Stimulated activated CD8-positive, alpha-beta memory T cell treated with anti-CD3 and anti-CD28 coated beads, Interleukin-7, amount 100 ng/mL, for 1 hour (primary cell): ENCODE measurements at places on chromosomes 7 and 10.

DNA sequence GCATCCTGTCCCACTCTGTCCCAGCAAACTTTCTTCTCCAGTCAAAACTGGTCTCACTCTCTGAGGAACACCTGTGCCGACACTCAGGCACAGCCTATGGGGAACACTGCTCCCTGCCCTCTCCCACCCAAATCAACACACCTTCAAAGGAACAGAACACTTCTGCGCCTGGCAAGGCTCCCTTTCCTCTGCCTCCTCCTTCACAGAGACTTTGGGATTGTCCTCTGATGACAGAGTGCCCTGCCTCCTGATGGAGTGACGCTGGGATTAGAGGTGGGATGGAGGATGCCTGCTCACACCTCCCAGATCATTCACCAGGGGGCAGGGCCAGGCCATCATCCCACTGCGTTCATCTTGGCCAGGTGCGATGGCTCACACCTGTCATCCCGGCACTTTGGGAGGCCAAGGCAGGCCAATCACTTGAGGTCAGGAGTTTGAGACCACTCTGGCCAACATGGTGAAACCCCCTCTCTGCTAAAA lies 26.5 kb downstream of the KLF6 start:
- no peak for DNase-seq

GRCh38 chr7:43553999-43554398 lies 28.9 kb upstream of the STK17A start:
- DNase-seq: no peak

- no peak for DNase-seq
These were observed at the start of gene HK1 for GRCh38 chr10:69278446-69278963. Gene HK1 (plus strand): TSS chr10:69278496.

GRCh38 chr7:87318741-87319140 lies 26.7 kb upstream of the CROT start:
- DNase-seq: no peak

DNA sequence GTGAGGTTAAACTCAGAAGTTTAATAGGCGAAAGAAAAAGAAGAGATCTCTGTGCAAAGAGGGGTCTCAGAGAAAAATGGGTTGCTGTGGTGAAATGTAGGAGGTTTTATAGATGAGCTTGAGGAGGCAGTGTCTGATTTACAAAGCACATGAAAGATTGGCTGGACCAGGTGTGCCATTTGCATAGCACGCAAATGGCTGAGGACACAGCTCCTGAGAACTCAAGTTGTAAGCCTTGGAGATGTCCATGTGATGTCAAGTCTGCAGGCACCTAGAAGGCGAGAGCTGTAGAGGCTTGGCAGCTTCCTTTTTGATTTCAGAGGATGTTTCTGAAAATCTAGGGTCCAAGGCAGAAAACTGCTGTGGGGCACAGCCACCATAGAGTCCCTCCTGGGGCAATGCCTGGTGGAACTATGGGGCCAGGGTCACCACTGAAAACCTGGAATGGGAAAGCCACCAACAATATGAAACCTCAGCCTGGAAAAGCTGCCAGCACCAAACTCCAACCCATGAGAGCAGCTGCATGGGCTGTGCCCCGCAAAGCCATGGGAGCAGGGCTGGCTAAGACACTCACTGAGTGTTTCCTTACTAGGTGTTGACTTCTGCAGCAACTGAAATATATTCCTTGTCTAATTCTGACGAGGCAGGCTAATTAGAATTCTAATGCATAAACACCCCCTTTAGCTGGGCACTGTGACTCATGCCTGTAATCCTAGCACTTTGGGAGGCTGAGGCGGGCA lies 96.9 kb upstream of the TNS3 start:
- no peak for DNase-seq

DNA sequence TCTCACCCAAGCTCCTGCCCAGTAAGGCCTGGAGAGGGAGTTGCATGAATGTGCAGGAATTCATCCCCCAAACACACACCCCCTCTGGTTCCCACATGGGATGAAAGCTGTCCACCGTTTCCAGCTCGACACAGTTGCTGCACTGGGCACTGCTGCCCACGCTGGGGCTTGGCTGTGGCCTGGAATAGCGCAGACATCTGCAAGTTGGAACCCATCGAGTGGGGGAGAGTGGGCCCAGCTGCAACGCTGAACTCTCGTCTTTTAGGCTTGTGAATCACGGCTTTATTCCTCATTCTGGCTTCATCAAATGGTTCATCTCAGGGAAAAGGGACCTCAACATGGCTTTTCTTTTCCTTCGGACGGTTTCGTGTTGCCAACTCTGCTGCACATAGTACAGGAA lies 264.7 kb downstream of the DNAJB6 start:
- no peak for DNase-seq

DNA sequence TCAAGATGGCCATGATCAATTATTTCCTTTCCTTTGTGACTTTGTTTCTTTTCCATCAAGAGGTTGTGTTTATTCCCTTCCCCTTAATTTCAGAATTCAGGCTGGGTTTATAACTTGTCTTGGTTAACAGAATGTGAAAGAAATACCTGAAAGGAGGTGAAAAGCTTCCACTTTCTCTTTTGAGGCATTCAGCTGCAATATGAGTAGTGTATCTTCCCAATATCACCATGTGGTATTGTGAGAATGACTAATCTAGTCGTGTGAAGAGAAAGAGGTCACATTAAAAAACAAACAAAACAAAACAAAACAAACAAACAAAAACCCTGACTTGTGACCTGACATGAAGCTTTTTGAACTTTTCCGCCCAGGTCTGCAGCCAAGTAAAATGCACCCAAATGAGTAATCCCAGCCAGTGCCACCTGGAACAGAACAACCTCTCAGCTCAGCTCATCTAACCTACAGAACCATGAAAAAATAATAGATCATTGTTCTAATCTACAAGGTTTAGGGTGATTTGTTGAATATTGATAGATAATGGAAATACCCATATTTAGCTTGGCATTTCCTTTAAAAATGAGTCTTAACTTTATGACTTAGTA lies 70.8 kb upstream of the TEX47 start:
- no peak for DNase-seq

- DNase-seq: no peak
These were observed 17.5 kb upstream of the PLAU start for GRCh38 chr10:73893426-73893825.

GRCh38 chr7:23356168-23356567 lies 57.0 kb downstream of the MALSU1 start:
- DNase-seq: no peak

- DNase-seq: no peak
These were observed 303.9 kb downstream of the SDHAF3 start for GRCh38 chr7:97421307-97421930.

DNA sequence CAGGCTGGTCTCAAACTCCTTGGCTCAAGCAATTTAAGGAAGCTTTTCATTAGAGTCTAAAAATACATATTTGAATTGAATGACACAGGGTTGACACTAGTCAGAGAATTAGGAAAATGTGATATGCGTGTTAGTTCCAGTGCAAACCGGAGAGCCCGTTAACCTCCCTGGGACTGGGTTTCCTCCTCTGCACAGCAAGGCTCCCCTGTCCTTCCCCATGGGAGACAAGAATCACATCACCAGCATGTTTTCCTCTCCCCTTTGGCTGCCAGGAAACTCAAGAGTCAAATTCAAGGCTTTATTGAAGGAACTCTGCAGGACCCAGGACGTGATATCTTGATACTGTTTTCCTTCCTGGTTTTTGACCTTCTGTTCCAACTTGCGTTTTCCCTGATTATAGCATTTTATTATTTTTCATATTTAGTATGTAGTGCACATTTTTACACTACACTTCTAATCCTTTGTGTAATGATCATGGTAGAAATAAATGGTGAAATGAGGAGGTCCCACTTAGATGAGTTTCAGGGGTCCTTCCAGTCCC lies 24.9 kb downstream of the GSTO2 start:
- no peak for DNase-seq

GRCh38 chr7:87380905-87381304 lies 35.4 kb downstream of the CROT start:
- DNase-seq: no peak

DNA sequence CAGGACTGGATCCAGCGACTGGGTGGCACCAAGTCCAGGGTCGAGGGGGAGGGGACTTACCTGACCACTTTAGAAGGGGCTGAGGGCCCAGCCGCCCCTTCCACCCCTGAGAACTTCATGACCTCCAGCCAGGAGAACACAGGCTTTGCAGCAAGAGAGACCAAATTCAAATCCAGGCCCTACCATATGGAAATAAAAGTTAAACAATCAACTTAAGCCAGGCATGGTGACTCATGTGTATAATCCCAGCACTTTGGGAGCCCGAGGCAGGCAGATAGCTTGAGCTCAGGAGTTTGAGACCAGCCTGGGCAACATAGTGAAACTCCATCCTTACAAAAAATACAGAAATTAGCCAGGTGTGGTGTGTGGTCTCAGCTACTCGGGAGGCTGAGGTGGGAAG lies 61.9 kb downstream of the COL13A1 start:
- DNase-seq: no peak

DNA sequence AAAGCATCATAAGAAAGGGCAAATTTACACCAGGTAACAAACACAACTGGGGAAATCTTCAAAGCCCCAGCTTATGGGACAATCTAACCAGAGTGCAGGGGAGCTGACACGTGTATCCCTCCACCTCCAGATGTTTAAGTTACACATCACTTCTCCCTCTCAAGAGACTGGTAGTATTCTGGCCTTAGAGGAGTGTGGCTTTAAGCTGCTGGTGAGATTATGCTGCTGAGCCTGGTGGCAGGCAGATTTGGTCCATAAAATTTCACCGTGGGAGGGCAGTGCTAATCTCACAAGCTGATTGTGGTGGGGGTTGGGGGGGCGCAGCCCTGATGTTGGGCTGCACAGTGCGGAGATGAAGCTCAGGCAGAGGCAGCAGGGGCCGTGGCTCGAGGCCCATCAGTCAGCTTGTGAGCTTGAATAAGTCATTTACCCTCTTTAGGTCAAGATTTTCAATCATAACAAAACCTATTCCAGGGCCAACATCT lies 431.0 kb upstream of the GALNT17 start:
- DNase-seq: no peak

DNA sequence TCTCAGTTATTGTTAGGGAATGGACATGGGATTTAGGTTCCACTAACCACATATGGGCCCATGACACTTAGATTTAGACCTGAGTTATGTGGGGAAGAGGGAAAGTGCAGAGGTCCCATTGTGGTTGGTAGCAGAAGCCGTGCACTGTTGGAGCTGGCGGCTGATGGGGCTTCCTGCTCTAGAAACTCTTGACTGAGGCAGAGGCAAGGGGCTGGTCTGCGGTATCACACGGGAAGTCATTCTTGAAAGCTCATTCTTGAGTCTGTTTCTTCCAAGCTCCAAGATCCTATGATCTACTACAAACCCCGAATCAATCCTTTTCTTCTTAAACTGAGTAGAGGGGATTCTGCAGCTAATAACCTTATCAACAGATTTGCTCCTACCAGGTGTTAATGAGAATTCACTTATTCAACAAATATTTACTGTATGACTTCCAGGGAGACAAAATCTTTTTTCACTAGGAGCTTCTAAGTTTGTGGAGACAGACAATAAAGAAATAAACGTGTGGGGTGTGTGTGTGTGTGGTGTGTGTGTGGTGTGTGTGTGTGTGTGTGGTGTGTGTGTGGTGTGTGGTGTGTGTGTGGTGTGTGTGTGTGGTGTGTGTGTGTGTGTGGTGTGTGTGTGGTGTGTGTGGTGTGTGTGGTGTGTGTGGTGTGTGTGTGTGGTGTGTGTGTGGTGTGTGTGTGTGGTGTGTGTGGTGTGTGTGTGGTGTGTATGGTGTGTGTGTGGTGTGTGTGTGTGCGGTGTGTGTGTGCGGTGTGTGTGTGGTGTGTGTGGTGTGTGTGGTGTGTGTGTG lies 57.1 kb downstream of the AOC1 start:
- no peak for DNase-seq

DNA sequence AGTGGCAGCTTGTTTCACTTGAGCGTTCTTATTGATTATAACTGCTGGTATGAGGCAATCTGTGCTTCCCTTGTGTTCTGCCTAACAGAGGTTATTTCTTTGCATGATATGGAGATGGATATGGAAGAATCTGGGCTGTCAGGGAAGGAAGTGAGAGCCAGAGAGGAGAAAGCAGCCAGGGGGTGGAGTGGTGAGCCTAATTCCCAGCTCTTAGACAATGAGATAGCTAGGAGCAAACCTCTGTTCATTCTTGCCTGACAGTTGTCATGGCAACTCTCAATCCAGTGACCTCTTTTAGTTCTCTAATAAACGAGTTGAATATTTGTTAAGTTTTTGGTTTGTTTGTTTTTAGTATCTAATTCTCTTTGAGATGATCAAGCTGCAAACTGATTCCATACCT lies 214.3 kb downstream of the NRG3 start:
- no peak for DNase-seq

GRCh38 chr10:120345186-120345585 lies 111.8 kb upstream of the PLPP4 start:
- DNase-seq: no peak

DNA sequence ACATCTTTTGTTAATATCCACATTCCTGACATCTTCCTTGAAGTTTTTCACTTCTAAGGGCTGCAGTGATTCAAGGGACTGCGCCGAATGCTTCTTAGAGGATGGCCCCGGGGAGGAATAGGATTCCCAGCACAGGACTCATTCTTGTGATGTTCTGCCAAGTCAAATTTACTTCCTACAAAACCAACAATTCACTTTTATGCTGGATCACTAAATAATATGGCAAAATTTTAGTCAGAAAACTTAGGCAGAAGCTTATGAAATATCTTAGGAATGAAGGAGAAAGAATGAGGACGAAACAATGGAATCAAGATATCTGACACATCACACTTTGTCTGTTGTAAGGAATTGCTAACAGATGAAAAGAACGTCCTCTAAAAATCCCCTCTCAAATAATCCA lies 151.5 kb downstream of the JAZF1 start:
- no peak for DNase-seq

- DNase-seq: no peak
These were observed 204.7 kb downstream of the ADRA2A start for GRCh38 chr10:111281516-111281915.

DNA sequence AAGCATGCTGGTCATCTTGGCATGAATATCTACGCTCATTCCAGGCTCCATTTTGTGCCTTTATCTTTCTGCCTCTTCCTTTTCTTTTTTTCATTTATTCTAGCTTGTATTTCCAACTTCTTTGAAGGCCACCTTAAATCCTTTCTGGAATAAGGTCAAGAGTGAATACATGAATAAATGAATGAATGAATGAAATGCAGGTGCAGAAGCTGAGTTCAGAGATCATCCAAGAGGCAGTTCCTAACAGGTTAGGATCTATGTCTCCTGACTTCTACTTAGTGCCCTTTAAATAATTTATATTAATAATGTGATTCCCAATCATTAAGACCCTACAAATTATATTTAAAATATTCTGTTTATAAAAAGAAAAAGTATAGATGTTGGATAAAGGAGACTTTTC lies 125.9 kb downstream of the PIP4K2A start:
- no peak for DNase-seq

DNA sequence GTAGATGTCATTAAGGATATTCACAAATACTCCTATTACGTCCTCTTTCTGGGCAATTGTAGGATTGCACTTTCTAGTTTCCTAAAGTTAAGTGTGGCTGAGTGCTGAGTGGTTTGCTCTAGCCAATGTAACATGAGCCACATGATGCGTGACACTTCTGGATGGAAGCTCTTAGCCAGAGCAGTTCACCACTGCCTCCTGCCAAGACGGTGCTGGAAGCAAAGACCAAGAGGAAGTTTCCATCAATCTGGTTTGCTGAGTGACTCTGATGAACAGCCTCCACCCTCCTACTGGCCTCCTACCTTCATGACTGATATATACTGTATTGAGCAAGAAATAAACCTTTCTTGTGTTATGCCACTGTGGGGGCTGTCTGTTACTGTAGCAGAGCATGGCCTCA lies 318.1 kb downstream of the KCNMA1 start:
- DNase-seq: no peak

GRCh38 chr10:90969121-90969534 lies 48.2 kb upstream of the ANKRD1 start:
- DNase-seq: no peak

- no peak for DNase-seq
These were observed 113.5 kb downstream of the KLF6 start for GRCh38 chr10:3671386-3671955.
